ENCODE measurements at places on chromosomes 1 and 21.
A peak's percentile ranks its signal among the peaks of the same experiment; 100 is the strongest.

DNA sequence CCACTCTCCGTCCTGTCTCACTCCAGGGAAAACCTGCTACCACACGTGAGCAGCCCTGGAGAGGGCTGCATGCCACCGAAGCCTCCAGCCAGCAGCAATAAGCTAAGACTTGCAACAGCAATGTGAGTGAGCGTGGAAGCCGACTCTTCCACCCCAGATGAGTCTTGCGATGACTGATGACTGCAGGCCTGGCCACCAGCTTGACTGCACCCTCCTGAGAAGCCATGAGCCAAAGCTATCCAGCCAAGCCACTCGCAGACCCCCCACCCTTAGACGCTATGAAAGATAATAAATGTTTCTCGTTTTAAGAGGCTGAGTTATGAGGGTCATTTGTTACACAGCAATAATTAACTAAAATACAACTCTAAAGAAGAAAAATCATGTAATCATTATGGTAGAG, 118.6 kb upstream of the GALNT2 start:
- DNase-seq: no peak
- no peaks in the 10 kb centered on the region for H3K36me3 ChIP-seq
- H3K27me3 ChIP-seq: no peaks in the 10 kb centered on the region
- no peak overlapping the region for H3K4me3 ChIP-seq
- H3K4me1 ChIP-seq: no peaks in the 10 kb centered on the region

- H3K36me3 ChIP-seq: no peaks in the 10 kb centered on the region
- no peaks in the 10 kb centered on the region for H3K4me1 ChIP-seq
- no peak for DNase-seq
- H3K4me3 ChIP-seq: no peak overlapping the region
- H3K27ac ChIP-seq: no peak overlapping the region
Measured at GRCh38 chr1:162389021-162389818, 7.7 kb downstream of the C1orf226 start.

- no peak for DNase-seq
- no peak overlapping the region for H3K4me3 ChIP-seq
- H3K4me1 ChIP-seq: no peaks in the 10 kb centered on the region
- H3K36me3 ChIP-seq: no peaks in the 10 kb centered on the region
- H3K27me3 ChIP-seq: peaks cover 2% of the 10 kb centered on the region
- H3K27ac ChIP-seq: no peak overlapping the region
Measured at GRCh38 chr21:26813426-26813998, 31.7 kb downstream of the ADAMTS1 start.

DNA sequence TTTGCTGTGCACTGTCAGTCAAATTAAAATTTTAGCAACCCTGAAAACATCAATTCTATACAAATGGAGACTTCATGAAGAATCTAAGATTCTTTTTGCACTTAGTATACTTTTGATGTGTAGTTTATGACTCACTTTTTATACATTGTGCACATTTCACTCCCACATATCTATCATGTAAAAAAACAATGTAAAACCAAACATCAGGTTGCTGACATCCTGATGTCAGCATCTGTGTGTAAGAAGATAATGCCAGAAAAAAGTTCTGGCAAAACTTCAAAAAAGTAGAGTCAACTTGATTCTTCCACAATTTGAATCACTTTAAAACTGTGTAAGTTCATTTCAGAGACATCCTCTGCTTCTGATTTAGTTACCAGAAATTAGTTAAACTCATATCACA, 115.7 kb downstream of the CENPF start:
- H3K4me1 ChIP-seq: no peaks in the 10 kb centered on the region
- no peaks in the 10 kb centered on the region for H3K27me3 ChIP-seq
- no peak for DNase-seq
- no peaks in the 10 kb centered on the region for H3K36me3 ChIP-seq

DNA sequence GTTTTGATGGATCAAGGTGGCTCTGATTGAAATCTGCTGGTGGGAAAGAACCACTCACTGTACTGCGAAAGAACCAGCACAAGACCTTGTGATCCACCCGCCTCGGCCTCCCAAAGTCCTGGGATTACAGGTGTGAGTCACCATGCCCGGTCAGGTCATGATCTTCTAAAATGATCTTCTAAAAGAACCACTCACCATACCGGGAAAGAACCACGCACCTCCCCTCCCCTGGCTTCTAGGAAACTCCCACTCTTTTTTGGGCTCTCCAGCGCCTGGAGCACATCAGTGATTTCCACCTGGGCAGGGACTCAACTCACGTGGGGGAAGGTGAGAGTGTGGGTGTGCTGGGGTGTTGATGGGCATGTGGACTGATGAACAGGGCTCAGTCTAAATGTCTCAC, 7.9 kb upstream of the RAB7B start:
- no peak overlapping the region for H3K27ac ChIP-seq
- no peaks in the 10 kb centered on the region for H3K4me1 ChIP-seq
- DNase-seq: no peak
- no peak overlapping the region for H3K4me3 ChIP-seq

GRCh38 chr1:1540818-1541628, 599 bp upstream of the TMEM240 start:
- peaks cover 8% of the 10 kb centered on the region for H3K36me3 ChIP-seq
- H3K4me3 ChIP-seq: no peak overlapping the region
- no peak overlapping the region for H3K27ac ChIP-seq
- no peak for DNase-seq

DNA sequence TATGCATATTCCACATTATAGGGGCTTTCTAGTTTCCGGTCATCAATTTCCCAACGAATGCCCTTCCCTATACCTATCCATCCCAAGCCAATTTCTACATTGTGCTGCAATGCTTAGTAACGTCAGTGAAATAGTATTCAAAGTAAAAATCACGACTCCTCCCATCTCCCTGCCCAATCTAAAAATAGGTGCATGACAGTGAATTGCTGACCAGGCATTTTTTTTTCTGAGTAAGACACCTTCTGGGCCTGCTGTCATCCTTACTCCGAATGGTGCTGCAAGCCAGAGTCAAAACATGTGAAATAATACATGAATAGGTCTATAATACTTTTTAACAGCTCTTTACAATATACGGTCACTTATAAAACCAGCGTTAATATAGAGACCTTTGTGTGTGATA, 120.2 kb downstream of the GREM2 start:
- DNase-seq: no peak
- no peaks in the 10 kb centered on the region for H3K36me3 ChIP-seq
- H3K27me3 ChIP-seq: no peaks in the 10 kb centered on the region
- H3K4me1 ChIP-seq: no peaks in the 10 kb centered on the region
- no peak overlapping the region for H3K4me3 ChIP-seq

- H3K36me3 ChIP-seq: no peaks in the 10 kb centered on the region
- no peaks in the 10 kb centered on the region for H3K27me3 ChIP-seq
- peak overlapping the region; percentile 51 for H3K27ac ChIP-seq
- peak; percentile 22 for DNase-seq
Measured at GRCh38 chr1:23020706-23021405, 1.6 kb downstream of the KDM1A start.
